ENCODE measurements at places on chromosomes 1 and 21.

GRCh38 chr21:41121785-41122415 is 46.1 kb upstream of the BACE2 start:
- DNase-seq: peak; percentile 89

GRCh38 chr1:50426702-50427085 is 3.5 kb upstream of the DMRTA2 start:
- no peak for DNase-seq

- peak; percentile 48 for DNase-seq
These were observed 602 bp downstream of the KIAA0319L start for GRCh38 chr1:35556484-35557117.

DNA sequence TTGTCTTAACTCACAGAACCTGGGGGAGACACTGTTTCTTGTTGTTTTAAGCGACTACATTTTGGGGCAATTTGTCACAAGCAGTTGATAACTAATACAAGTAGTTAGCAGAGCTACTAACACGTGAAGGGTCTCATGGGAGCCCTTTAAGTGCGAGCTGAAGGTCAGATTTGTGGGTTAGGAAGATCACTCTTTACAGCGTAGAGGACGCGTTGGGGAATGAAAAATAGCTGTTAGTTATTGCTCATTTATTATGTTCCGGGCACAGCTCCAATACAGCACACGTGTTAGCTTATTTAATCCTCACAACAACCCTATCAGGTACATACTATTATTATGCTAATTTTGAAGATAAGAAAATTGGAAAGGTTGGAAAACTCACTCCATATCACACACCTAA is 95.9 kb downstream of the ACTL8 start:
- DNase-seq: no peak

- DNase-seq: no peak
These were observed 3.8 kb downstream of the CACYBP start for GRCh38 chr1:175003521-175003920.

GRCh38 chr1:116243333-116244054 is 129.6 kb upstream of the ATP1A1 start:
- no peak for DNase-seq

GRCh38 chr1:245180496-245181157 is 25.8 kb downstream of the KIF26B start:
- DNase-seq: peak; percentile 82

DNA sequence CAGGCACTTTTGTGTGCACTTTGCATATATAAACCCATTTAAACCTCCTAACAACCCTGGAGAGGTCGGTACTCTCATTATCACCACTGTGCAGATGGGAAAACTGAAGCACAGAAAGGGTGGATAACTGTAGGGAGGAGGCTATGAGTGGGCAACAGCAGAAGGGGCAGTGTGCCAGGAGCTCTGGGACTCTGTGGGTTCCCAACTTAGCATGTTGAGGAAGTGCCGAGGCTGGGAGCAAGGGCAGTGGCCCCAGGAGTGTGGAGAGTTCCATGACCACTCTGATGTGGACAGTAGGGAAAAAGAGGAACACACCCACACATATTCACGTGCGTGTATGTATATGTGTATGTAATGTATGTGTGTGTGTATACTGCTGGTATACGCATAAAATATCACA is 25.7 kb upstream of the KCNC4 start:
- no peak for DNase-seq

All from MM.1S (cell line).